ENCODE measurements at places on chromosomes 2 and 18.

- DNase-seq = no peak
These were observed 127.1 kb downstream of the LPIN1 start for GRCh38 chr2:11873356-11874154.

DNA sequence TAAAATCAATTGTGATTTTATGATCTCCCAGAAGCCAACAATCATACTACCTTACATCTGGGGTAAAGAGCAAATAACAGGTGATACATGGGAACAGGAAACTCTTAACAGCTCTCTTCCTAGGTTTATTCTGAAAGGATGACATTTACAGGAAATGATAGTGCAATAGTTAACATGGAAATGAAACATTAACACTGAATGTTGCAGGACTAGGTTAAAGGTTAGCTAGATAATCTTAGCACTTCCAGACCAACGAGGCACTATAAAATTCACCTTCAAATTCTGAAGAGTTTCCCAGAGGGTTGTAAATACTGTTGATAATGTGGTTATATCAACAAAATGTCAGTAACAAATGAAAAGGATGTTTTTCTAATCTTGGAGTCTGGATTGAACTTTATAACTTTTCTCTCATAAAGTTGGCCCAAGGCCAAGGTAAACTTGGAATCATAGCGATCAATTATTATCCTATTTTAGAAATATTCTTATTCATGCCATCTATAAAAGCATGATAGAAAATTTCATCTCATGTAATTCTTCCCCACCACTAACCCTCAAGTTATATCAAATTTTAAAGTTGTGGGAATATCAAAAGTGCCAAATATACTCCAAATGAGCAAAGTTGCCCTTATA, 32.9 kb upstream of the GCG start:
- no peak for DNase-seq

DNA sequence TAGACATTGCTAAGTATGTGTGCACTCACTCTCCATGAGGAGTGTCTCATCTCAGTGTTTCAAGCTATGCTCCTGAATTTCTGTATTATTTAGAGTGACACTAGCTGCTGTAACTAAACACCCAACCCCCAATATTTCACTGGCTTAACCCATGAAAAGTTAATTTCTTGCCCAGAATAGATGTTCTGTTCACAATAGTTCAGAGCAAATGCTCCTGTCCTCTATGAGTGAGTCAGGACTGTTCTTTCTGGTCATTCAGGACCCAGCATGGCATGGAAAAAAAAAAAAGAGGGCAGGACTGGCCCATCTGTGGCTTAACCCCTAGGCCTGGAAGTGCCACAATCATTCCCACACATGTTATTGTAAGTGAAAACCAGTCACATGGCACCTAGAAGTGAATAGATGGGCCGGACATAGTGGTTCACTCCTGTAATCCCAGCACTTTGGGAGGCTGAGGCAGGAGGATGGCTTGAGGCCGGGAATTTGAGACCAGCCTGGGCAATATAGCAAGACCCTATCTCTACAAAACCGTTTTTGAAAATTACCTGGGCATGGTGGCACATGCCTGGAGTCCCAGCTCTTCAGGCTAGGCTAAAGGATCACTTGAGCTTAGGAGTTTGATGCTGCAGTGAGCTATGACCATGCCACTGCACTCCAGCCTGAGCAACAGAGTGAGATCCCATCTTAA, 663.6 kb downstream of the IRS1 start:
- no peak for DNase-seq

GRCh38 chr2:29240601-29241000, 125.4 kb downstream of the CLIP4 start:
- DNase-seq = no peak

GRCh38 chr2:43676322-43677050, at the start of gene C1GALT1C1L:
TSS of gene C1GALT1C1L (minus strand) at chr2:43676429. CDS start at chr2:43676322, 107 bp downstream.
- DNase-seq = peak; percentile 41

DNA sequence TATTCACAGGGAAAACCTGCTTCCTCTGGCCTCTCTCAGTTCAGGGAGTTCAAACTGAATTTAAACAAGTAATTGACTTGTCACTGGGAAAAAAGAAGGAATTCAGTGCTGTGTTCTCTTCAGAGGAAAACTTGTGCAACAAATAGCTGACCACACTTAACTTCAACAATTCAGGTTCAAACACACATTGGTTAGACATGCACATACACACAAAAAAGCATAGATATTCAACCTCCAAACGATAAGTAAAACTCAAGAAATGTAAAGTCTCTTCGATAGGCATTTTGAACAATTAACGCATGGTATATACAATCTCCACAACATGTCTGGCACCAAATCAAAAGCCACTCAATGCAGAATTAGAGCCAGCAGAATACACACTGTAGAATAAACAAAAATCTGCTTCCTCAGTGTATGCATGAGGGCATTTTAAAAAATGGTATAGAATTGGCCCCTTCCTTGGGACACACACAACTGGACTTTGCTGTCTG, 269.0 kb downstream of the TCF4 start:
- no peak for DNase-seq

- DNase-seq = no peak
These were observed 82.9 kb downstream of the DYSF start for GRCh38 chr2:71536226-71536671.

- no peak for DNase-seq
These were observed 29.9 kb downstream of the GPC1 start for GRCh38 chr2:240465268-240465764.

GRCh38 chr2:25912851-25913695, 34.8 kb upstream of the ASXL2 start:
- no peak for DNase-seq

DNA sequence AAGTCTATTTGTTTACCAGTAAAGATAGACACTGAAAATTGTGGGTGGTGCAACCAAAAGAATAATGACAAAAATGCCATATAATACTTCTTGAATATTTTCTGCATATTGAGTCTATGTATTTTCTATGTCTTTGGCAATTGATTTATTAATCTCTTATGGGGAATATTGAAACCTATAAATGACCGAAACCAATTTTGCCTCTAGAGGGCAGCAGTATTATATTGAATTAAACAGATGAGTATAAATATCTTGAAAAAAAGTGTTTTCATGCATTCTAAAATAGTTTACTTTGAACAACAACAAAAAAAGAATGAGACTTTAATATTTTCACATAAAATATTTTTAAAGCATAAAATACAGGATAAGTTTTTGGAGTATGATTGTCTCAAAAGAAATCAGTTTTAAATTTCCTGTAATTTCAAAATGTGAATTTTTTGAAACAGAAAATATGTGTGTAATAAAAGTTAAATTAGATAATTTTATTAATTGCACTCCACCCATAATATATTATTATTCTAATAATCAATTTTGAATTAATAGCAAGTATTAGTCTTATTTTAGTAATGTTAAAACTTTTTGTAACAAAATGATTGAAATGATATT, 49.9 kb upstream of the CALCRL start:
- no peak for DNase-seq

DNA sequence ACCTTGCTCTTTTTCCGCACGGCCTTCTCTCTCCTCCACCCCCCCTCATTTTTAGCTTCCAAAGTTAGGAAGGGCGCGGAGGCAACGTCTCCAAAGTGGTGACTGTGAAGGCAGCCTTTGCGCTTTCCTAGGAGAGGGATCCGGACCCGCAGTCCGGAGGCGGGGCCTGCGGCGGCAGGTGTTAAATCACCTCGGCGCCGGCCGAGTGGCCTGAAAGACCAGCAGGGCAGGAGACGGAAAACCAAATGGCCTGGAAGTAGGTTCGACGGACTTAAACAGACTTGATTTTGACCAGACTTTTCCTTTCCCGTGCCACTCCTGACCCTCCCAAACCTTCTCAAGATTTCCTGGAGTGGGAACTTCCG, 615 bp downstream of the GORASP2 start:
- no peak for DNase-seq

GRCh38 chr18:717003-717402, 4.6 kb upstream of the ENOSF1 start:
- DNase-seq = no peak

- peak; percentile 98 for DNase-seq
These were observed 574 bp upstream of the NCL start for GRCh38 chr2:231464576-231465540.

All from midbrain (tissue), 1 donor.